Activated CD8-positive, alpha-beta memory T cell treated with anti-CD3 and anti-CD28 coated beads for 1 hour (primary cell): ENCODE measurements at places on chromosomes 6 and 20.

DNA sequence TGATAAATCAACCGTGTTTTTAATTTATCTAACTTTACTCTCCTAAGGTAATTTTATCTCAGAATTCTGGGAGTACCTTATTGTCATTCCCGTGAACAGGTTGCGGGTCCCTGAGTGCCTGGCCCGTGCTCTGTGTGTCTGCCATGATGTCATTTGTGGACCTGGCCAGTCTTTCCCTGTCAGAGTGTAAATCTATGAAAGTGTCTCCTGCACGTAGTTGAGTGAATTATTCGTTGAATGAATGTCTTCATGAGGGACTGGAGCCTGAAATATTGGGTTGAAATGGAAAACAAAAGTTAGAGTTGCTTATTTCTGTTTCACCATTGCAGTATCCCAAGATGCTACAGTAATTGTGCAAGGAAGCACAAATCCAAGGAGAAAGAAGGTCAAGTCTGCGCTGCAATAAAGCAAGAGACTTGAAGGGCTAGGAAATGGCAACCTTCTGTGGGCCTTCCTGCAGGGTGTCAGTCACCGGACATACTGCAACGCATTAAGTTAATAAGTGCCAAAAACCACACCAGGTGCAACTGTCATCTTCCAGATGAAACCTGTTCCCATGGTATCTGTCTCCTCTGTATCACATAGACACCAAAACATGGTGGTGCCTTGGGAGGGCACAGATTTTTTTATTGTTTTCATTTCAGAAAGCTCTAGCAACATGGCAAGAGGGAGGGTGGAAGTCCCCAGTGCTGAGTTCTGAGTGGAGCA, 135.5 kb downstream of the ZDHHC14 start:
- no peak for DNase-seq

DNA sequence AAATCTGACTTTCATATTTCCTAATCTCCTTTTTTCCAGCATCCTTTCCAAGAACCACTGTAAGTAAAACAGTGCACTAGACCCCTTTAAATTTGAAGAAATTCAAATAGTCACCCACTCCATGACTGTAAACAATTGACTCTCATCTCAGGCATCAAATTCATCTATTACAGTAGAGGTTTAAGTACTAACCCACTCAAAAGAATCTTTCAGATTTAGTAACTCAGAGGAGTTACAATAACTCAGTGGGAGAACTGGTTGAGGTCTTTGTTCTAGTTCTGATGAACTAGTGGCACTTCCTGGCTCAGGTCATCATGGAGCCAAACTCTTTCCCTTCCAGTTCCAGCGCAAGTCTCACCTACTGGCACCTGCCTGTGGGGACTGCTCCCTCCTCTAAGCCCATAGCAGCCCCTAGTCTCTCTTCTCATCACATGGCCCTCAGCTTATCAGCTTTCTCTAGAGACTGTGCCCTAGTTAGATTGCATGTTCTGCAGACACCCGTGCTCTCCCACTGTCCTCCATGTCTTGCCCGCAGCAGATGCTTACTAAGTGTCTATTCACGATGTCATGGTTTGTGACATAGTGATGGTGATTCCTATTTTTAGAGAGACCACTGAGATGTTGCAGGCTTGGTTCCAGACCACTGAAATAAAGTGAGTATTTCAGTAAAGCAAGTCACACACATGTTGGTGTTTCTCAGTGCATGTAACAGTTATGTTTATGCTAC, 196.2 kb downstream of the TBC1D7 start:
- no peak for DNase-seq

- no peak for DNase-seq
Measured at GRCh38 chr6:19150307-19150706, 686.9 kb upstream of the ID4 start.

GRCh38 chr6:106460481-106460880, 100.0 kb downstream of the CRYBG1 start:
- no peak for DNase-seq

DNA sequence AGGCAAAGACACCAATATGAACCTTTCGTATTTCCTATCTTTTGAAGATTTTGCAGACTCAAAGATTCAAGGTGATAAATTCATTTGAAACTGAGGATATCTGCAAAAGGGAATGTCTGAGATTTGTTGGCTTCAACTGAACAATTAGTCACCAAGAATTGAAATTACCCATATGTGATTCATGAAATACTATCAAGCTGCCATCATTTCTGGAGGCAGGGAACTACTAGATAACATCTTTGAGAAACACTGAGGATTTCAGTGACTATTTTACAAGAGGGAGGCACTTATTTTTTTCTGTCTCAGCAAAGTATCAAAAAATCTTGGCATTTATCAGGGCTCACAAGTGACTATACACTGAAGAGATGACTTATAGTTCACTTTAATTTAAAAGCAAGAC, 39.8 kb upstream of the MMS22L start:
- DNase-seq: no peak

GRCh38 chr6:37368961-37369320, 15.2 kb downstream of the RNF8 start:
- no peak for DNase-seq

GRCh38 chr20:6583134-6583738, 184.2 kb upstream of the BMP2 start:
- no peak for DNase-seq

DNA sequence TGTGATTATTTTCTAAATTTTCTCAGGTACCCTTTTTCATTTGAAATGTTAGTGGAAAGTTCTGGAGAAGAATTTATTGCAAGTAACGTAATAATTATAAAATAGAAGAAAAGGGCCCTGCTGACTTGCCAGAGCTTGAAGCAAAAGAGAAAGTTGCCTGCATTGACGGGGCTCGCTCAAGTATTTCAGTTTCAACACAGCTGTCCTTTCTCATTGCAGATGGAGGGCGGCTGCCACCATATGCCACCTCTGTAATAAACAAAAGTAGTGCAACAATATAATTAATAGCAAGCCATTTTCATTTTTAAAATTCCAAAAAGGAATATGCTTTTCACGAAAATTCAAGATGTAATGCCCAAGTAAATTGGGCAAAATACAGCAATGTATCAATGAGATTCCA, 246.2 kb downstream of the PACRG start:
- DNase-seq: no peak

- DNase-seq: no peak
Measured at GRCh38 chr6:109314313-109314712, 68.0 kb downstream of the CD164 start.

- DNase-seq: no peak
Measured at GRCh38 chr6:111951497-111952085, 78.3 kb upstream of the FYN start.

- no peak for DNase-seq
Measured at GRCh38 chr6:36323062-36323461, 13.6 kb downstream of the BNIP5 start.

DNA sequence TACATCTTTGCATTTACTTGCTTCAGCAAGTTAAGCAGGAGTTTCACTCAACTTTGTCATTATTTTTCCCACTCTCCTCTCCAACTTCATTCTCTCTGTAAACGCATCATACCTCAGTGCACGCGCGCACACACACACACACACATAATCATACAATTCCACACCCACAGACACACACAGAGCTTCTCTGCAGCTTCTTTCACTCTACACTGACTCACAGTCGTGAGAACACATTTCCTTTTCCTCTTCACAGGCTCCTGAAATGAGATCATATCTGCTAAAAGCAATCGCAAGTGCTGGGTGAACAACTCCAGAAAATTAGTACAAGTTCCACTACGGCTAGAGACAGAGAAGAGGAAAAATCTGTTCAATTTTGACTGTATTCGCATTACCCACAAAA, 215.4 kb downstream of the PTPRT start:
- no peak for DNase-seq

DNA sequence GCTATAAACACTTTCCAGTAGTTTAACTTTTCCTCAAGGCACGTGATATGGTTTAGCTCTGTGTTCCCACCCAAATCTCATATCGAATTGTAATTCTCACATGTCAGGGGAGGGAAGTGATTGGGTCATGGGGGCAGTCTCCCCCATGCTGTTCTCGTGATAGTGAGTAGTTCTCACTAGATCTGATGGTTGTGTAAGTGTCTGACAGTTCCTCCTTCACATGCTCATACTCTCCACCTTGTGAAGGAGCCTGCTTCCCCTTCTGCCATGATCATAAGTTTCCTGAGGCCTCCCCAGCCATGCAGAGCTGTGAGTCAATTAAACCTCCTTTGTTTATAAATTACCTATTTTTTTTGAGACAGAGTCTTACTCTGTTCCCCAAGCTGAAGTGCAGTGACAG, 127.9 kb downstream of the DTNBP1 start:
- no peak for DNase-seq

DNA sequence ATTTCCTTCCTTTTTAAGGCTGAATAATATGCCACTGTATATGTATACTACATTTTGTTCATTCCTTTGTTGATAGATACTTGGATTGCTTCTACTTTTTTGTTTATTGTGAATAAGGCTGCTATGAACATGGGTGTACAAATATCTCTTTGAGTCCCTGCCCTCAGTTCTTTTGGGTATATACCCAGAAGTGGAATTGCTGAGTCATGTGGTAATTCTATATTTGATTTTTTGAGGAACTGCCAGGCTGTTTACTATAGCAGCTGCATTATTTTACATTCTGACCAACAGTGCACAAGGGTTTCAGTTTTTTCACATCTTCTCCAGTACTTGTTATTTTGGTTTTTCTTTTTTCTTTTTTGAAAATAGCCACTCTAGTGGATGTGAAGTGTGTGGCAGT, 34.1 kb downstream of the CDS2 start:
- no peak for DNase-seq

- DNase-seq: no peak
Measured at GRCh38 chr20:38601216-38602184, at the start of gene ARHGAP40. ARHGAP40 (plus strand) TSS chr20:38601809.

- no peak for DNase-seq
Measured at GRCh38 chr6:162289972-162290371, 437.6 kb downstream of the PRKN start.

GRCh38 chr6:138310821-138311220, 66.9 kb upstream of the SMIM28 start:
- no peak for DNase-seq

- DNase-seq: no peak
Measured at GRCh38 chr6:251920-252319, 40.4 kb upstream of the DUSP22 start.

- no peak for DNase-seq
Measured at GRCh38 chr20:54200487-54201267, 7.2 kb upstream of the PFDN4 start.

DNA sequence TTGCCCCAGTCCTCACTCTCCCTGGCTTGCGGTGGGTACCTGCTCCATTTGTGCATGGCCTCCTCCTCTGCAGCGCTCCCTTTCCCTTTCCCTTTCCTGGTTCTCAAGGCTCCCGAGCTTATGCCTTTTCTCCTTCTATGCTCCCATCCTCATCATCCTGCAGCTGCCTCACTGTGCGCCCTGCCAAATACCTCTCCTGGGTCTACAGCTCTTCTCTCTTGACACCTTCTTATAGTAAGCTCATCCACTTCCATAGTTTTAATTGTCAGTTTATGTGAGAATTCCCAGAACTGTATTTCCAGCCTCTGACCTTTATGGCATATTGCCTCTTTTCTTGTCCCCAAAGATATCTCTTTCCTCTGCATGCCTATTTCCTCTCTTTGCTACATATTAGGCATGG, 5.9 kb downstream of the ADGRF5 start:
- DNase-seq: no peak
